Activated CD8-positive, alpha-beta memory T cell treated with anti-CD3 and anti-CD28 coated beads, Interleukin-2, amount 50 U/mL, for 4 hours (primary cell): ENCODE measurements at places on chromosomes 1 and 21.

DNA sequence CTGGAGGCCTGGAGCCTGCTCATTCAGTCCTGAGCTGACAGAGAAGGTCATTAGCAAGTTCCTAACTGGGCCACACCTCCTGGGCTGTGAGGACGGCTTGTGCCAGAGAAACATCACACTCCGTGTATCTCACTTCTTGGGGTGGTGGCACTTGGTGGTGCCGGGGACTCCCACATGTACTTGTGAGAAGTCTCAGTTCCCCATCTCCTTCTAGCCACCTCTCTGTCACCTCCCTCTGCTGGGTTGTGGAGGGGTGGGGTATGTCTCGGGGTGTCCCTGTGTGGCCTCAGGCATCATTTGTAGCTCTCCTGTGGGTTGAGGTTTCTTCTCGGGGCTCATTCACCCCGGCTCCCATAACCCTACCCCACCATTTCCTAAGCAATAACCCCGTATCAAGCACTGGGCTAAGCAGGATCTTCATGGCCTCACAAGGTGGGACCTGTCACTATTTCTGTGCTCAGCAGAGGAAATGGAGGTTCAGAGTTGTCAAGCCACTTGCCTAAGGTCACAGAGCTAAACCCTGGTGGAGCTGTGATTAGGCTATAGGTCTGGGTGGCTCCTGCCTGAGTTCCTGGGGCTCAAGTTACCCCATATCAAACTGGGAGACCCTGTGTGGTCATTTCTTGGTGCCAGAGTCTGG is 62.5 kb downstream of the UBIAD1 start:
- no peak for DNase-seq

DNA sequence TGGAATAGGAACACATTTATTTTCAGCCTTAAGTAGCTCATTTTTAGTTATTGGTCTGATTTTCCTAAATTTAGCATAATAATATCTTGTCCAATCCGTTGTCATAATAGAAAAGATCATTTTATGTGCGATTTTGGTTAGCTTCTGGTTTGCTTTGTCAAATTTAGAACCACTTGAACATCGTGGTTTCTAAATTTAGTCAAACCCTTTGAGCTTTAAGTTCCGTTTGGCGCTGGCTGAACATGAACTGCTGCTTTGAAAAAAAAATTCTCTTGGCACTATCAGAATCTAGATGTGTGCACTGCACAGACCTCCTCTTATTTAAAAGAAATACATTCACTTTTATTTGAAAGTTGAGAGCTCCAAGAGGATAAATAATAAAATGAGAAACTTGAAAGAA is 370.6 kb downstream of the PTPRC start:
- no peak for DNase-seq

GRCh38 chr1:22865736-22866135 is 106.9 kb downstream of the LACTBL1 start:
- no peak for DNase-seq

- DNase-seq, result no peak
Measured at GRCh38 chr1:228150120-228150460, 360 bp downstream of the GJC2 start.

DNA sequence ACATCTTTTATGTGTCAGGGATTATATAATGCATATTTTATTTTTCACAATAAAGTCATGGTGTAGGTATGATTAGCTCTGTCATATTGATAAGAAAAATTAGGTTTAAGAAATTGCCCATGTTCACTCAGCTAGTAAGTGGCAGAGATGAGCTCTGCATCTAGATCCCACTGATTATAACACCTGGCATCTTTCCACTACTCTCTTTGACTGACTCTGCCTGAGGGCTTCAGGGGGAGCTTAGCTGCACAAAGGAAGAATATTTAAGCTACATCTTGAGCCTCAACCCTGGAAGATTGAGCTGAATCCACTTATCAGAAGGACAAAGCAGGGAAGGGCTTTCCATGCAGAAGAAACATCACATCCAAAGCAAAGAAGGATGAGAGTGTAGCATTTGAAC is 190.4 kb downstream of the MIS18A start:
- no peak for DNase-seq

DNA sequence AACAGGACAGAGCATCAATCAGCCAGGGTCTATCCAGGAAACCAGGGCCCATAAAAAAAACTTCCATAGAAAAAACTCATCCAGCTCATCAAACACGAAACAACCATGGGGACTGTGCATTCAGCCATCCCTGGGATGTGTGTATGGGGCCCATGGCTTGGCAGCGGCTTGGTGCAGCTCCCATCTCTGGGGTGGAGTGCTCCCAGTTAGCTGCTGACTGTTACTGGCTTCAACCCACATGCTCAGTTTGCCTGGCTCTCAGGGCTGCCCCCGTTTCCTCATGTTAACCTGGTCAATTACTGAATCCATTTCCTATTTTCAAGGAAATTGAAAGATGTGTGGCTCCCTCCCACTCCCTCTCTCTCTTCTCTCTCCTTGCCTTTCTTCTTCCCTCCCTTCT is 37.3 kb upstream of the STUM start:
- DNase-seq, result no peak

- no peak for DNase-seq
Measured at GRCh38 chr21:29248124-29248523, 50.6 kb upstream of the BACH1 start.

- DNase-seq, result no peak
Measured at GRCh38 chr1:6483017-6483760, 8.3 kb downstream of the PLEKHG5 start.

- no peak for DNase-seq
Measured at GRCh38 chr1:107689159-107689558, 275.8 kb downstream of the VAV3 start.

DNA sequence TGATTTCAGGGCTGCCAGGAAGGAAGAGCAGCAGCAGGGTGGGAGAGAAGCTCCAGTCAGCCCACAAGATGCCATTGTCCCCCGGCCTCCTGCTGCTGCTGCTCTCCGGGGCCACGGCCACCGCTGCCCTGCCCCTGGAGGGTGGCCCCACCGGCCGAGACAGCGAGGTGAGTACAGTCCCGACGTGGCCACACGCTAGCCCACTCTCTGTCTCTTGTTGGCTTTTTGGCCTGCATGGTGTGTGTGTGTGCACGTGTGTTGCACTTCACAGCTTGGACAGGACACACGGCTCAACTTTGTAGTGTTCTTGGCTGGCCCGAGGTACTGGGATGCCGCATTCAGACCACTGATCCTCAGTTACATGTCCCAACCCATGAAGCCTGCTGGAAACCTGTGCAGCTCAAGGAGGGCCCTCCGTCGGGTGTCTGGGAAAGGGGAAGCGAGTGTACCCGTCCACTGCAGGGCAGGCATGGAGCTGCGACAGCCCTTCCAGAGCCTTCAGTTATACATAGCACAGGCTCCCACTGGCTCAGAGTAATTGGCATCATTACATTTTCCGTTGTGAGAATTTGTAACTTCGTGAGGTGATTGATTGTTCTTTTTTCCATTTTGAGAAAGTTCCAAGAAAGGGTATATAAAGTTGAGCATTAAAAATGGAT is 454 bp downstream of the CORT start:
- DNase-seq, result no peak

DNA sequence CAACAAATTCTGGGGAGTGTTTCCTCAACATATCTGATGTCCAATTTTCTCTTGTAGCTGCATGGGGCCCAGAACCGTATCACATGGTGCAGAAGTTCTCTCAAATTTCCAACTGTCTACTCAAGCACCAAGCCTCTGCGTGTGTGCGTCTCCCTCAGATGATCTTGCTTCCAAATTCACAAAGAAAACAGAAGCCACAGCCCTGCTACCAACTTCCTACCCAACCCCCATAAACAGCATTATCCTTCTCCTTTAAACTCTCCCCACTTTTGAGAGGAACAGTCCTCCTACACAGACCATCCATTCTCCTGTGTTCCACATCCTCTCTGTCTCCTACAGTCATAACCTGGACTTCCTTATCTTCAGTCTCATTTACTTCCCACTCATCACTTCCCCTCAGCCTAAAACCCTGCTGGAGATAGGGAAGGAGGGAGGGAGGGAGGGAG is 354.1 kb downstream of the SMYD3 start:
- no peak for DNase-seq

- DNase-seq, result no peak
Measured at GRCh38 chr1:38085666-38086330, 39.2 kb upstream of the POU3F1 start.

DNA sequence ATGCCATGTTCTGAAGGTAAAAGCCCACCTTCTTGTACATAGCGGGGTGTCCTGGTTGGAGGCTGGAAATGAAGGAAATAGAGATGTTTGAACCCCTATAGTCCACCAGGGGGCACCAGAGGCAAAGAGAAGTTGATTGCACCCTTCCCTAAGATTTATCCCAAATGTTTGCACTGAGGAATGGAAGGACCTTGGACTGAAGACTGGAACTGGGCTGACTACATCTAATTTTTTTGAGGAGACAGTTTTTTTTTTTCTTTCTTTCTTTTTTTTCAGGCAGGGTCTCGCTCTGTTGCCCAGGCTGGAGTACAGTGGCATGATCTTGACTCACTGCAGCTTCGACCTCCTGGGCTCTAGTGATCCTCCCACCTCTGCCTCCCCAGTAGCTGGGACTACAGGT is 55.3 kb upstream of the EIF4G3 start:
- DNase-seq, result peak; percentile 29

DNA sequence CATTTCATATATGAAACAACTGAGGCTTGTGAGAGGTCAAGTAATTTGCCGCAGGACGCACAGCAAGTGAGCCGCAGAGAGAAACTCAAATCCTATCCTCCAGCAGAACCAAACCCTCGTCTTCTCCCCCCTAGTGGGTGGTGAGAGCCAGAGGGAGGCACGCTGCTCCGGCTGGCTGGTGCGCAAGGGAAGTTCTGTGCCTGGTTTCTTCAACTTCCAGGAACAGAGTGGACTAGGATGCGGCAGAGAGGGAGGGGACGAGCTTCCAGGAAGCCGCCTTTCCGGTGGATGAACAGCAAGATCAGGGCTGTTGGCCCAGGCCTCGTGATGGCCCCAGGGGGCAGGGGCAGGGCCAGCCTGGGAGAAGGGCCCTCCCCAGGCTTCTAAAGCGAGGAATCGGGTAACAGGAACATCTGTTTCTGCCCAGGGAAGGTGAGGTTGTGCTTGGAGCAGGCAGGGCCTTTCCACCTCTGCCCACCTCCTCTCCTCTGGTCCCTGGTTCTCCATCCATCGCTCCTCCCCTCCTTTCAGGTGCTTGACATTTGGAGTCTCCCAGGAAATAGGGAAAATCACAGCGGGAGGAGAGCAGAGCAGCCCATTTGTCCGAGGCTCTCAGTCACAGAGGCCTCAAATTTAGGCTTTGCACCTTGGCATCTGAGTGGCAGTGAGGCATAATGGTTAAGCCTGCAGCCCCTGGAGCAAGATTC is 16.8 kb upstream of the PDIK1L start:
- no peak for DNase-seq

GRCh38 chr1:180896161-180896560 is 16.5 kb upstream of the KIAA1614 start:
- DNase-seq, result no peak

DNA sequence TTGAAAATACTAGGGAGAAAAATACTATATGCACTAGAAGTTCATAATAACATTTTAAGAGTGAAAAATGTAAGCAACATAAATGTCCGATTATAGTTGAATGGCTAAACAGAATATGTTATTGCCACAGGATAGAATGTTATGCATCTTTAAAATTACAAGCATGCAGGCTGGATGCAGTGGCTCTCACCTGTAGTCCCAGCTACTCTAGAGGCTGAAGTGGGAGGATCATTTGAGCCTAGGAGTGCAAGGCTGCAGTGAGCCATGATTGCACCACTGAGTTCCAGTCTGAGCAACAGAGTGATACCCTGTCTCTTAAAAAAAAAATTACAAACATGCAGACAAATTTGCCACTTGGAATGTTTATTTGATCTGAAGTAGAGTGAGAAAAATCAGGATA is 3.0 kb upstream of the BATF3 start:
- no peak for DNase-seq

- DNase-seq, result no peak
Measured at GRCh38 chr1:24283326-24284155, 35.6 kb upstream of the GRHL3 start.

DNA sequence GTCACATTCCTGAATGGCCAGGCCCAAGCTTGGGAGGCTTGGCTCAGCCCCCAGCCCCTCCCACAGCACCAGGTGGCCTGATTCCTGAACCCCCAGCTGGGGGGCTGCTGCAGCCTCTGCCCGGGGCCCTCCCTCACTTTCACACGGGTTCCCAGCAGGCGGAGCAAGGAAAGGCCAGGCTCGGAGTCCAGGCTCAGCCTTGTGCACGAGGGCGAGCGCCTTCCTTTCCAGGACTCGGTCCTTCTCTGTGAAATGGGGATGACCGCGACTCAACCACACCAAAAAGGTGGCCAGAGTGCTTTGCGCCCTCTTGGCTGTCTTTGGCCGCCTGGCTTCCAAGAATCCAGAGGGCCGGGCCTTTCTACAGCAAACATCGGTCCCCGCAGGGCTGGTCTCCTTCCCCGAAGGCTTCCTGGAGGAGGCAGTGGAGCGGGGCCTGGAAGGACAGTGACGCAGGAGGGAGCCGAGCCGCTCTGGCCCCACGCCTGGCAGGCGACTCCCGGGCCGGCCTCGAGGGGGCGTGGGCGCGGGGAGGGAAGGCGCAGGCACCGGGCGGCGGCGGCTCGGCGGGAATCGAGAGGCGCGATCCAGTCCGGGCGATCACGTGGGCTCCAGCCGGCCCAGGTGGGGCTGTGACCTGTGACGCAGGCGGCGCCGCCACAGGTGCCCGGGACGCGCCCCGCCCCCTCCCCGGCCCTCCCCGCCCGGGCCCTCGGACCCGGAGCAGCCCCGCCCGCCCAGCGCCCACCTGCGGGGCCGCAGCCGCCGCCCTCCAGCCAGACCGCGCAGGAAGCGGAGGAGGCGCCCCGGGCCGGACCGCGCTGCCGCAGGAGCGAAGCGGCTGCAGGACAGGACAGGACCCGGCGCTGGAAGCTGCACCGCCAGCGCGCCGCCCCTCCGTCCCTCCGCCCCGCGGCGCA is at the start of gene ARHGEF16:
TSS of gene ARHGEF16 (plus strand) at position 775 of the 920 bp plus-strand sequence. CDS start 8,420 bp downstream, outside the sequence.
- peak; percentile 29 for DNase-seq

GRCh38 chr1:198167436-198167934 is 10.7 kb downstream of the NEK7 start:
- DNase-seq, result peak; percentile 33

DNA sequence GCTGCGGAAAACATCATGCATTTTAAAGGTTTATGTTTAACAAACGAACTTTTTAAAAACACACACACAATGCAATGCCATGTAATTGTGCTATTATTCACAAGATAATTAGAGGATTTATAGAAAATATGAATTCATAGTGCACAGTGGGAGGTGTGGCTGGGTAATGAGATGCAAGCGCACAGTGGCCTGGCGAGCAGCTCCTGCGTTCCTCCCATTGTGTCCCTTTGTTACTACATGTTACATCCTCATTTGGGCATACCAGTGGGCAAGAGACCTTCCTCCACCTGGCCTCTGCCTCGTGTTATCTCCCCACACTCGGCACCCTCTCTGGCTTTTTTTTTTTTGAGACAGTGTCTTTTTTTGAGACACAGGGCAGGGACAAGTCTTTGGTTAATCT is 30.0 kb upstream of the TENT5B start:
- DNase-seq, result no peak

DNA sequence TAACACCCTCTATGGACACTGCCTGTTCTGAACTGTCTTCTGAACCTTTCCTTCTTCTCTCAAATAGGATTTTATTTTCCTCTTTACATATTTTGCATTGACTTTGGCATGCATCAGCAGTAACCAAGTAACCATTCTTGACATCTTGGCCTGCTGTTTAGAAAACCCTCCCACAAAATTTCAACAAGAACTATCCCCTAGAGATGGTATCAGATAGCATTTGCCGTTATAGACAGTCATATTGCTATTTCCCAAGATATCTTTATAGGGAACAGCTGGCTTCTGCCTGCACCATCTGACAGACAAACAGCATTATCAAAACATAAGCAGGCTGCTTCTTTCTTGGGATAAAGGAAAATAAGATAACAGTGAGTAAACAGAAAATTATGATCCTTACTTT is 54.7 kb downstream of the LHX8 start:
- no peak for DNase-seq

GRCh38 chr1:15370781-15371520 is 38.7 kb upstream of the EFHD2 start:
- no peak for DNase-seq
